ENCODE measurements at places on chromosomes 11 and 22. TPM values are rescaled to one million over a fixed set of nuclear protein-coding genes. Genes with fewer than 3 reads are reported as not detected.

TOB2 gene
- 27.0 TPM for polyA plus RNA-seq

GRCh38 chr11:4032097-4032496 is 62.5 kb upstream of the RRM1 start:
- no peak for DNase-seq

- DNase-seq, result no peak
Observed at GRCh38 chr11:72954860-72955259, 140.6 kb downstream of the ATG16L2 start.

DNA sequence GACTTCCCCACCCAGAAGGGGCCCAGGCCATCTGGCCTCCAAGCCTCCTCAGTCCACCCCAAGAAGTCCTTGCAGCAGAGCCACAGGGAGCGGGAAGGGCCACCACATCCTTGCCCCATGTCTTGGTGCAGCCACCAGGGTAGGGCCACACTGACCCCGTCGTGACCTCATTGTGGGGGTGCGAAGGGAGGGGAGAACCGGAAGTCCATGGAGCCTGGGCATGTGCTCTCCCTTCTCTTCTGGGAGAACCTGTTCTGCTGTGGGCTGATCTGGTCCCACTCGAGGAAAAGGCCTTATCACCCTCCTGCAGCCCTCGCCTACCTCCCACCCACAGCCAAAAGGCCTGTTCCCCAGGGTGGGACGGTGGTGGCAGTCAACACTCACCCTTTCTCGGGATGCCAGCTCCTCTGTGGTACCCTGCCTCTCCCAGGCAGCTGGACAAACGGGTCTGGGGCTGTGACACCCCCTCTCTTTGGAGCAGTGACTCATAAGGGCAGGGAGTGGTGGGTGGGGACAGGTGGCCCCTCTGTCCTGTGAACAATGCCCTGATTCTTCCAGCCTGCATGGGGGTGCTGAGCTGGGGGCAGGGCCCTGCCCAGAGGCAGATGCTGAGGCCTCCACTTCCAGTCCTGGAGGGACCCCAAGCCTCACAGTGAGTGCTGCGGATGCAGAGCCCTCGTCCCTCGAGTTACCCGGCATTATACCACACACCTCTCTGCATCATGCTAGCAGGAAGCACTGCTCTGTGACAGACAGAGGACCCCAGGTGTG is 14.6 kb upstream of the CTSD start:
- no peak for DNase-seq

- DNase-seq, result no peak
Observed at GRCh38 chr22:47111626-47112581, 349.5 kb downstream of the TBC1D22A start.

CHADL gene
- polyA plus RNA-seq, result 0.24 TPM

DNA sequence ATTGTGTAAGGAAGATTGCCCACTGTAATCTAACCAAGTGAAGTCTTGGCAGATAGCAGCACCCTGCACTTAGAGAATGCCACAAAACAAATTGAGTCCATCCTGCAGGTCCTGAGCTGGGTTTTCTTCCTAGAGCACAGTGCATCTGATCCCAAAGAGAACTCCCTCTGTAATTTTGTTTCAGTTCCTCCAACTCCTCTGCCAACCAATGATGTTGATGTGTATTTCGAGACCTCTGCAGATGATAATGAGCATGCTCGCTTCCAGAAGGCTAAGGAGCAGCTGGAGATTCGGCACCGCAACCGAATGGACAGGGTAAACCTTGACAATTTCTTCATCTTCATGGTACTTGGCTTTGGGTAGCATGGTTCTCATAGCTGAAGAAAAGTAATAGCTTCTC is 33.1 kb upstream of the ST14 start:
- no peak for DNase-seq

MMP27 gene
- polyA plus RNA-seq, result not detected

DNA sequence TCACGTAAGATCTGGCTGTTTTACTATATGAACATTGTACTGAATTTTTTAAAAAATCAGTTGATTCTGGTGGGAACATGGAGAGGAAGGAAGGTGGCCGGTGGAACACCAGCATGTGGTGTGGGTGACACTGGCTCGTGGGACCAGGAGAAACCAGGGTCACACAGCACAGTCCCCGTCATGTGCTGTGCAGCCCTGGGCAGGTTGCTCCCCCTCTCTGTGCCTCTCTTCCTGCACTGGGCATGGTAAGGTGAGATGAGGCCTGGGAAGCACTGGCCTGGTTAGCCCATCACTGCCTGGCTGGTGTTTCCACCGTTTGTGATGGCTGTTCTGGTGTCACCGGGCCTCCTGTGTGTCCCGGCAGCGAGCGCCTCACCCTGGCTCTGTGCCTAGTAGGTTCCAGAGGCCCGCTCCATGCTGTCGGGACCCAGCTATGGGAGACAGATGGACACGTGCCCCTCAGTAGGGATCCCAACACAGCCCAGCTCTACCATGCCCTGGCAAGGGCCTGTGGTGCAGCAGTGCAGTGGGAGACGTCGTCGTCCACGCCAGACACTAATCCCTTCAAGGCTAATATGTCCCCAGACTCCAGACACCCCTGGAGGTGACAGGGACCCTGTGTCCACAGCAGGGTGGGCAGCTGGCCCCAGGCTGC is 88.2 kb upstream of the LINC01488 start:
- DNase-seq, result no peak

LRRC32 gene
- 10.9 TPM for polyA plus RNA-seq

All from AG04450 (cell line).